ENCODE measurements at places on chromosomes 1 and 21. TPM values are rescaled to one million over a fixed set of nuclear protein-coding genes. Genes with fewer than 3 reads are reported as not detected.

PGBD2 gene
- 12.6 TPM for total RNA-seq

RSPH1 gene
- not detected for total RNA-seq

DNA sequence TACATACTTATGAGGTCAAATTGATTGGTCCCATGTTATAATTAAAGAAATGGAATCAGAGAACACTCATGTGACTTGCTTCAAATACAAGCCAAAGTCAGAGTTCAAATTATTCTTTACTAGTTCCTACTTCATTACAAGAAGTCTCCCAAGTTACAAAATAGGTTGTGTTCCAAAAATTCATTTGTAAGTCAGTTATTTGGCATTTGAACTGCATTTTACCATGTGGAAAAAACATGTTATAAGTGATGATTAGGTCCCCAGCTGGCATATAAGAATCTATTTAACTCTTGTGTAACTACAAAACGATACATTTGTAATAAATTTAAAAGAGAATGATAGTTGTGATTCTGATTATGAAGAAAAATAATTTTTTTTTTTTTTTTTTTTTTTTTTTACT is 124.1 kb downstream of the DISP1 start:
- no peak for DNase-seq
- H3K27ac ChIP-seq: no peak overlapping the region
- H3K27me3 ChIP-seq: no peaks in the 10 kb centered on the region
- no peaks in the 10 kb centered on the region for H3K36me3 ChIP-seq
- no peaks in the 10 kb centered on the region for H3K4me1 ChIP-seq

DNA sequence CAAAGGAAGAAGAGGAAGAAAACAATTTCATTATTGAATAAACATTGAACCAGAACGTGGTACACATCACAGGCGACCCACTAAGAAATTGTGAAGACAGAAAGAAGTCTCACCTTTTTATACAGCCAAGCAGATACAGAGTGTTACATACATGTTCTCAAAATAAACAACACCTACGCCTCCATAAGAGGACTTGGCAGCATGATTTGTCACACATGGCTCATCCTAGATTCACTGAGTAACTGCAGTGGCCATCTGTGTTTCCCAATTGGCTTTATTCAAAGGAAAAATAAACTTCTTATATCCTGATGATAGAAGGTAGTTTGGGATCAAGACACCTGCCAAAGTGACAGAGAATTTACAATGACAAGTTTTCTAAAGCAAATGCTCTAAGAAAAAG is 7.6 kb upstream of the KRTAP19-8 start:
- DNase-seq: no peak
- no peaks in the 10 kb centered on the region for H3K27me3 ChIP-seq
- H3K4me3 ChIP-seq: no peak overlapping the region
- no peak overlapping the region for H3K27ac ChIP-seq

All from spleen (tissue), 13 donors.